ENCODE measurements at places on chromosomes 2 and 18.

DNA sequence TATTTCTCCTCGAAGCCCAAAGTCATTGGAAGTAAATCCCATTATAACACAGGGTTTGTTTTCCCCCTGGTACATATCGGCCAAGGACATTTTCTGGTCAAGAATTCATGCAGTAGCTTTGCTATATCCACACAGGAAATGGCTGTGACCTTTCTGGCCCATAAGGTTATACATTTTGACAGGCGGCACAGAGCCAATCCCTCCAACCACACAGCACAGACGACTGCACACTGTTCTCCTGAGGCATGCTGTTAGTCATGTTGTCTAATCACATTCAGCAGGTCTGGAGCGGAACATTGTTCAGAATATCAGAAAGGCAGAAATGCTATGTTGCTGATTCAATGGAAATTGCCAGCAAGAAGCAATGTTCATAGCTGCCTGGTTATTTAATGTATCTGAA is 742.3 kb upstream of the SLC8A1 start:
- no peak for DNase-seq

DNA sequence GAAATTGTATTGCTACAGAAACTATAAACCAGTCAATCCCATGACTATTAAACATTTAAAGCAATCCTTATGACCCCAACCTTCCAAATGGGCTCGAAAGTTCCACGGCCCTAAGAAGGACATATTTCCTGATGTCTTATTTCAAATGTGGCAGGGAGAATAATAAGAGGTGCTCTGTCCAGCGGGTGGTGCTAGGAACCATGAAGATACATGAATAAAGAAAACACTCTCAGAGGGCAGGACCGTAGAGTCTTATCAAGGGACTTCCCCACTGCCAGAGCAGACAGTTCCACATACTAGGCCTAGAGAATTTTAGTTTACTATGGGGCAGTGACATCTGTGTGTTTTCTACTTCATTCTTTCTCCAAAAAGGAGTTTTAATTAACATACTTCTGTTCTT is 187.1 kb upstream of the PIK3C3 start:
- DNase-seq, result no peak

DNA sequence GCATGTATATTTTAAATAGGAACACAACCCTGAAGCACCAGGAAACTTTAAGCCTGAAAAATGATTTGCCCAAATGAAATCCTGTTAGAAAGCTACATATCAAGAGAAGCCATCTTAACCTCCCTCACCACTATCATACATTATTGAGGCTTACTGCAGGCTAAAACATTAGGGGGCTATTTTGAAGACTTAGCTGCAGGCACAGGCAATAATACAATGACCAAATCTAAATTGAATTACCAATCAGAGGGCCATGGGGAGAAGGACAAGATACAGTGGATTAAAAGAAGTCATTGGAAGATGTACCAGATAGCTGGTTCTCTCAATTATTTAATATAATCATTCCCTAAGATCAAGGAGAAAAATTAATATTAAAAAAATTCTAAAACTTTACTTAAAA is 73.7 kb downstream of the THADA start:
- DNase-seq, result no peak

- DNase-seq, result no peak
Observed at GRCh38 chr2:37489041-37489456, 144.6 kb downstream of the QPCT start.

DNA sequence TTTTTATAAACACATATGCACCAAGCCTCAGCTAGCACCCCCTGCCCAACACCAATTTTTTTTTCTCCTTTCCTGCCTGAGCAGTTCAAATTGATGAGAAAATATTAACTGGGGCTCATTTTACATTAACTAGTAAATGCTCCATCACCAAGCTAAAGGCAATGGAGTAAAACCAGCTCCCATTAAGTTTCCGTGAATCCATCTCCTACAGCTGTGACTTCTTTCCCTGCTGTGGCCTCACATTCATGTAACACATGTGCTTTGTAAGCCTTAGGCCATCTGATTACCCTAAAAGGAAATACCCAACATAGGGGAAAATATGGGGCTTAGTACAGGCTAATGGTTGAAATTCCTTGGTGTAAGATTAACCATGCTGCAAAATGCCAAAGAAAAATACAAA is 60.8 kb downstream of the DNER start:
- DNase-seq, result no peak
